ENCODE measurements at places on chromosomes 12 and 14.

DNA sequence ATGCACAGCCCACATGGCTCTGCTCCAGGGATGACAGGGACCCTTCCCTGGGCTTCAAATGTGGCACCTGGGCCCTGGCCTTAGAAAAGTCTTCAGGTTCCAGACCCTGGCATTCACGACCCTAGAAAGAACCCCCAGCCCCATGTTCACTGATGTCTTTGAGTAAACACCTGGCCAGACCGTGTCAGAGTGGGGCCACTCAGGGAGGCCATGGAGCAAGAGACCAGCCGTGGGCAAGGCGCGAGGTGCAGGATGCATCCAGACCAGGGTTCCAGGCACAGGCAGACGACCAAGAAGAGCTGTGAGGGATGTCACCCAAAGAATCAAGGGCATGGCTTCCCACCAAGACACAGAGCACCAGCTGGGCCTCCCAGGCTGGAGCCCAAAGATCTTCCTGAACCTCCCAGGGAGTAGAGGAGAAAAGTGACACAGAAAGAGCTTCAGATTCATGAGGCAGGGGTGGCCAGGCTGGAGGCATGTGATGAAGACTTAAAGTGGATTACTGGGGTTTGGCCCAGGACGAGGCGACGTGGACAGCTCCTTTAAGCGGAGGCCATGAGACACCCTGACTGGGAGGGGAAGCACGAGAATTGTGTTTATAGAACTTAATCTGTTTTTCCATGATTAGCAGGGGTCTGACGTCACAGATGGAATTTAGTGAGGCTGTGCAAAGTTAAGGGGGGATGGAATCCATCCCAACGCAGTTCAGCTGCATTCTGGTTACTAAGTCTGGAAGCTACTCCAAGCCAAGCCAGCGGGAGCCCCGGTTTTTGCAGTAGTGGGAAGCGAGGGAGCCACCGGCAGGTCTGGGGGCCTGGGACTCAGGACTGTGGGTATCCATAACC is 61.6 kb downstream of the ARL6IP4 start:
- DNase-seq = no peak

GRCh38 chr12:122322501-122322900 is 56.2 kb upstream of the VPS33A start:
- DNase-seq = no peak

DNA sequence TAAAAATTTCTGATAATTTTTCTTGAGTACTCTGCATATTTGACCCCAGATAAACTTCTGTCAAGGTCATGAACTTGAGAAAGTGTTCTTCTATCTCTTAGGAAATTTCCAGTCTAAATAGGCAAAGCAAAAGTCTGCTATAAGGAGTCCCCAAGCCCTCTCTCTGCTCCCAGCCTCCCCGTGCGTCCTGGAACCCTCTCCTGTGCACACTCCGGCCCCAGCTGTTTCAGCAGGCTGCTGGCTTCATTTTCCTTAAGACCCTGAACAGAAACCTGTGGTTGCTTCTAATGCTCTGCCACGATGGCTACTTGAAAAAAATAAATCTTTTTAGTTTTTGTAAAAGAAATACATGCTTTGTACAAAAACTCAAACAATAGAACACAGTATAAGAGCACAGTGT is 14.7 kb downstream of the KRT2 start:
- DNase-seq = no peak

DNA sequence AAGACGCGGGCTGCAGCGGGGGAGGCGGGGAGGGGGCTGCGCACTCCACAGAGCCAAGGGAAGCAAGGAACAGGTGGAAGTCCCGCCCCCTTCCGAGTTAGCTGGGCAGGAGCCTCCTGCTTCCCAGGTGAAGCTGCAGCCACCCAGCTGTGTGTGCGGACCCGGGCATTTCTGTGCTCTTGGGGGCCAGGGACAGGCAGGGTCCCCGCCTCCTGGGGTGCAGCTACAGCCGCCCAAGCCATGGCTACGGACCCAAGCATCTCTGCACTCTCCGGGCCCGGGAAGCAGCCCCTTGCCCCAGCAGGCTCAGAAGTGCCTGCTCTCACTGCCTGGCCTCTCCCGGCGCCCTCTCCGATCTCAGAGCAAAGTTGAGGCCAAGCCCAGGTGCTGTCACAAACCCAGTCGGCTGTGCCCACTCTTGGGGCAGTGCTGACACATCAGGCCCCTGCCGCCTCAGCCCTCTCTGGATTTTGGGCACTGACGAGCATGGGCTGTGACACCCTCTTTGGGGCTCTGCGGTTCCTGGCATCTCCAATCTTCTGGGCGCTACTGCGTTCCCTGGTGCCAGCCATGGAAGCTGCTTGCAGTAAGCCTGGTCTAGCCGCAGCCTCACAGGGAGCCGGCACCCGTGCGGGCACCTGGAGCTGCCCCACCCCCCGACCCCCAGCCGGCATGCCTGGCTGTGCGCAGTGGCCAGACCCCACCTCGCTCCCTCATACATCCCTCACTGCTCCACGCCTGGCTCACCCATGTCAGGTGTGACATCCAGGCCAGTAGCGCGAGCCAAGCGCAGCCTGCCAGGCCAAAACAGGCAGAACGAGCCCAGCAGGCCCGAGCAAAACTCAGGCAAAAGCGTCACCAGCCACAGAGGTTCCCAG is 8.5 kb upstream of the MGAT4C start:
- peak; percentile 11 for DNase-seq

DNA sequence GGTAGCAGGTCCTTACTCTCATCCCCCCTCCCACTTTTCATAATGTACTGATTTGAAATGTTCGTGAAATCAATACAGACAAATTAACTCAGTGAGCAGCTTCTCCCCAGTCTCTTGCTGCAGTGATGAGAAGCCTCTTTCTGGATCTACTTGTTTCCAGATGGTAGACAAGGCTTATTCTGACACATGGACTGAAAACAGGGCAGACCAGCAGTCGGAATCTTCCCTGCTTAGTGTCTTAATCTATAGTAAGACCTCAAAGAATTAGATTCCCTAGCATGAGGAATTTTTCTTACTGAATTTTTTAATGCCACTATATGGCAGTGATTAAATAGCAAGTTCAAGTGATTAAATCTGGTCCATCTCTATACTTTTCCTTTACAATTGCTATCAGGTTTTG is 120.1 kb downstream of the RGS6 start:
- no peak for DNase-seq
